Stimulated activated CD4-positive, alpha-beta T cell treated with anti-CD3 and anti-CD28 coated beads, Interleukin-1b, Interleukin-23, amount 100 ng/mL, for 1 hour (primary cell): ENCODE measurements at places on chromosomes 4 and X.

DNA sequence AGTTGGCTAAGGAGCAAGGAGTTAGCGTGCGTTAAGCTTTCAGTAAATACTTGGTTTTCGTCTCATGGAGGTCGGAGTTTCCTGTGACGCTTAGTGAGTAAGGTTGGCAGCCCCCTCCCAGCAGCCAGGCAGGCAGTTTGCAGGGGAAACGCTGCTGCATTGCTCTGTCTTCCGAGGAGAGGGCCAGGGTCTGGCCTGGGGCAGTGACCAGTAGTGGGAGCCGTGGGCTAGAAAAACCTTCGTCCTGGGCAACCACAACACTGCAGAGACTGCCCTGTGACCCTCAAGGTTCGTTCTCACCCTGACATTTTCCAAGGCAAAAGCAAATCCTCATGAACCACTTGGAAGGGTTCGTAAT lies 432 bp downstream of the TMEM175 start:
- no peak for DNase-seq

- no peak for DNase-seq
Observed at GRCh38 chrX:46793386-46794143, 34.6 kb upstream of the SLC9A7 start.

DNA sequence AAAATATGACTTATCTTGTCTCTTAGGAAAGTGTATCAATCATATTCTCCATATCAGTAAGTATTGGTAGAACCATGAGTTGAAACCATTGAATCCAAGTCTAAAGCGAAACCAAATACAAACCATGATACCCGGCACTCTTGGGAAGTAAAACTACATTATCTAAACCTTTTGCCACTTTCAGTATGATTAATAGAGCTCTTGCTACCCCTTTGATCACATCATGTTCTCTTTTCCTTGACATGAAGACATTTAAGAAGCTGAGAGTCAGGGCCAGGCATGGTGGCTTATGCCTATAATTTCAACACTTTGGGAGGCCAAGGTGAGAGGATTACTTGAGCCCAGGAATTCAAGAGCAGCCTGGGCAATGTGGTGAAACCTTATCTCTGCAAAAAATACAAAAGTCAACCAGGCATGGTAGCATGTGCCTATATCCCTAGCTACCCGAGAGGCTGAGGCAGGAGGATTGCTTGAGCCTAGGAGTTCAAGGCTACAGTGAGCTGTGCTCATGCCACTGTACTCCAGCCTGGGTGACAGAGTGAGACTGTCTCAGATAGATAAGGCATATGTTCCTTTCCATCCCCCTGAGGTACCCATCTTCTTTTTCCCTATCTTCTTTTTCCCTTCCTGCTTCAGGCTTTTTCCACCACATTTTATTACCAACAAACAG lies 45.4 kb downstream of the CEP135 start:
- no peak for DNase-seq

- DNase-seq = no peak
Observed at GRCh38 chr4:152633118-152633517, 46.7 kb downstream of the TMEM154 start.

DNA sequence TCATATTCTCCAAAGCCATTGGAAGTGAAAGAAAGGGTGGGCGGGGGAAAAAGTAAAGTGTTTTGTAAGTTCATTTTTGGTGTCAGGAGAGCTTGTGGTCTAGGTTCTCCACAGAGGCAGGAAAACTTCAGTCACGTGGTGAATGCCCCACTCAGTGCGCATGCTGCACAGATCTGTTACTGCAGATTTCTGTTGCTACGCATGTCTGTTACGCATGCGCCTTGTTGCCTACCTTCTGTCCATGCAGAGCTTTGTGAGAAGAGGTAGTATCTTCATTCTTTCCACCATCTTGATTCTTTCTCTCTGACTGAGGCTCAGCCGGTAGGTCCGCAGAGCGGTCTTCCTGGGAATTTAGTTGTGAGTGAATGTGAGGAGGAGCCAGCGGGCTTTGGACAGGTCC lies 15.1 kb upstream of the PAGE3 start:
- DNase-seq = no peak

DNA sequence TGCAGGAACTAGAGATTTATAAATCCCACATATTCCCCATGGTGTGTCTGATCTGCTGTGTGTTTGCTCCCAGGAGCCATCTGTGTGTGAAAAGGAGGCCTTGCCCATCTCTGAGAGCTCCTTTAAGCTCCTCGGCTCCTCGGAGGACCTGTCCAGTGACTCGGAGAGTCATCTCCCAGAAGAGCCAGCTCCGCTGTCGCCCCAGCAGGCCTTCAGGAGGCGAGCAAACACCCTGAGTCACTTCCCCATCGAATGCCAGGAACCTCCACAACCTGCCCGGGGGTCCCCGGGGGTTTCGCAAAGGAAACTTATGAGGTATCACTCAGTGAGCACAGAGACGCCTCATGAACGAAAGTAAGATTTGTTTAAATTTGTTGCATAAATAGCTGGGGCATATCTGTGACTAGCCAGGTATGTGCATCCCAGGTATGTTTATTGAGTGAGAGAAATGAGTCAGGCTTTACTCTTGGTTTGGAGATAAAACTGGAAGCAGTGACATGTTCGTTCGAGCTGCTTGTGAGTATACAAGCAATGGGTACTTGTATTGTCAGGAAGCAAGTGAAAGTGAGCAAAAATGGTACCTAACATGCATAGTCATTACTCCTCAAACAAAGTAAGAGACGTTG lies 89.5 kb downstream of the PTTG2 start:
- DNase-seq = no peak

DNA sequence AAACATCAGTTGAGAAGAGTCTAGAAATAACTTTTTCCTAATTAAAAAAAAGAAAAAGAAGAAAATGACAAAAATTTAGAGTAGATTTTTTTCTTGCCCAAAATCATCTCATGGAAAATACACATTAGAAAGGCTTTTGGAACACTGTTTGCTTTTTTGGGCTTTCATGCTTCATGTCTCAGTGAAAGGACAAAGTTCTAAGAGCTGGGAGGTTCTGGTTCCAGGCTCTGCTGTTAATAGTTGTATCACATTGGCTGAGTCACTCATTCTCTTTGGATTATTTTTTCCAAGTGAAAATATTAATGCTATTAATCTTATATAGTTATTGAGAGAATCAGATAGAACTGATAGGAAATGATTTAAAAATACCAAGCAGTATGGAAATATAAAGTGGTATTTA lies 32.9 kb upstream of the ETNPPL start:
- DNase-seq = no peak

DNA sequence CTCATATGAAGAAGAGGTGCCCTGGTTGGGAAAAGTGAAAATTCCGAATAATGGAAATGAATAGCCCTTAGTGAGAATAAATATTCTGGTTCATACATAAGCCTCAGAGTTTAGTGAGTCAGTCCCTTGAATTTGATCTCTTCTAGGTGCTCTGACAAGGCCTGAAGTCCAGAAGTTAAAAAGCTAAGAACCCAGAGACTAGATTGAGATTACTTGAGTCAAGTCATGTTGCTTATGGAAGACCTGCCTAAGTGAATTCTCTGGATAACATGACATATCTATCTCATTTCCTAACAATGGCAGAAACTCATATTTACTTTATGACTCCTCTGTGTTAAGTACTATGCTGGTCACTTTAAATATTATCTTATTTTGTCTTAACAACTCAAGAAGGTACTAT lies 10.5 kb upstream of the PRSS48 start:
- no peak for DNase-seq

- DNase-seq = no peak
Observed at GRCh38 chrX:136525738-136526606, 6.0 kb upstream of the VGLL1 start.

DNA sequence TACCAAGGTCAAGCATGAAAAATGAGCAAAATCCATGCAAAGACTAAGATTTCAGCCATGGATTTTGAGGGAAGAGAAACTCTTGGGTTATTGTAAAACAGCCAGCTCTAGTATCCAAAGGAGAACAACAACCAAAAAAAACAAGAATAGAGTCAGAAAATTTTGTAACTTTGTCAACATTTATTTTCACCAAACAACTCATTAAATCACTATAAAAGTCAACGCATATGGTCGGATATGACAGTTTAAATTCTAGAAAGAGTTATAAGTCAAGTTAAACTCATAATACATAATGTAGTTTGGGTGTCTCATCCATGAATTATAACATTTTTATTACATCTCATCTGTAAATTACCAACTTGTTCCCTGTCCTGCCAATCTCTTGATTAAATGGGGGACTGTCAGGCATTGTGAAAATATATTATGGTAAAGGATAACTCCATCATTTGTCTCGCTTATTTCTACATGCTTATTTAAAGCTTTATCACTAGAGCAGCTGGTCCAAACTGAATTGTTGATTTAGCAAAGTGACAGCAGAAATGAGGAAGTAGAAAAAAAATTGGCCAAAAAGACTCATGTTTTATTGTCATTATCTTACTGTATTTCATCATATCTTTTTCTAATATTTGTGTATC lies 224.8 kb upstream of the NOCT start:
- no peak for DNase-seq
